ENCODE measurements at places on chromosomes 2 and 18. TPM values are rescaled to one million over a fixed set of nuclear protein-coding genes. Genes with fewer than 3 reads are reported as not detected.

- DNase-seq: no peak
Measured at GRCh38 chr2:176526995-176527901, 258.0 kb downstream of the MTX2 start.

DNA sequence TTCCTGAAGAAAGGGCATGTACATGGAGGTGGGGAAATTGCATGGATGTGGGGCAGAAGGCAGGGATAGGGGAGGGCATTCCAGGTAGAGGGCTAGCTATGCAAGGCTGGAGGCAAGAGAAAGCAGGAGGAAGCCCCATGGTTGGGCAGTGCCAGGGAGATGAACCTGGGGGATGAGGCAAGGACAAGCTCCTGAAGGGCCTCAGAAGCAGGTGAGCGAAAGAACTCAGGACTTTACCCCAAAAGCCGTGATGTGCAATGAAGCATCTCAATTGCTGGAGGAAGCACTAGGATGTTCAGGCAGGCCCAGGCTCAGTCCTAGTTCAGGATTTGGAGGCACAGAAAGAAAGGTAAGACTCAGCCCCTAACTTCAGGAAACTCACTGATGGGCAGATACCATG lies 117.0 kb upstream of the EPAS1 start:
- no peak for DNase-seq

DNA sequence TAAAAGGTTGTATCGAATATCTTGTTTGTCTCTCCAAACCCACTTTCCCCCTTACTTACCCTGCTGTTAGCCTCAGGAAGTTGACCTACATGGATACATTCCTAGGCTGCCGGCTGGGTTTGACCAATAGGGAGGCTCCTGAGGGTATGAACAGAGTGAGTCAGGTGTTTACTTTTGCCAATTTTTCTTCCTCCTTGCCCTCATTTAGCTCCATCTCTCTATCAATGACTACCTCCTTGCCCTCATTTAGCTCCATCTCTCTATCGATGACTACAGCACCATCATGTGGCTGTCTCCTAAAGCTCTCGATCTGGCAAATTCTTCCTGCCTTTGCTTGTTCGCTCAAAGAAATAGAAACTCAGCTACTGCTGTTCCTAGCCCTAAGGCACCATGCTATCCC lies 571.9 kb upstream of the CRIM1 start:
- no peak for DNase-seq

DNA sequence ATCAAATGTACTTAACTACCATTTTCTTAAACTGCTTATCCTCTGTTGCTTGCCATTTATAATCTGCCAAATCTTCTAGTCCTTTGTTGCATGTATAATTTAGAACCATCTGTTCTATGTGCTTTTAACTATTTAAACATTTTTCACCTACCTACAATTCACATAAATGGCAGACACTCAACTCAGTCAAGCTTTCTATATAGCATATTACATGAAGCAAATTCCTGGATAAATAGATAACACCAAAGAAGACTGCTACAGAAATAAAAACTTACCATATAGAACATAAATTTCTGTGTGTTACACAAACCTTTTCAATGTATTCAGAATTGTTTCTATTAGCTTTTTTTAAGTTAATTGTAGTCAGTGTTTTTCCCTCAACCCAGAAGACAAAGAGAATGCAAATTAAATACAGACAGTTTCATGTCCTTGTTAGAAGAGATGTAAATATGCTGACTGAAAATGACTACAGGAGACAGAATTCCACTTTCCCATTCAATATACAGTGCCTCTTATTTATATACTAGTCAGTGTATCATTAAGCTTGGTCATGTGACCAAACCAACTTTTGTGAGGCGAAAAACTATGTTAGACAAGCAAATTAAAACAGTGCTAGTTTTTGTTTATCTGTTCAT lies 2.6 kb downstream of the BAZ2B start:
- no peak for DNase-seq

DNA sequence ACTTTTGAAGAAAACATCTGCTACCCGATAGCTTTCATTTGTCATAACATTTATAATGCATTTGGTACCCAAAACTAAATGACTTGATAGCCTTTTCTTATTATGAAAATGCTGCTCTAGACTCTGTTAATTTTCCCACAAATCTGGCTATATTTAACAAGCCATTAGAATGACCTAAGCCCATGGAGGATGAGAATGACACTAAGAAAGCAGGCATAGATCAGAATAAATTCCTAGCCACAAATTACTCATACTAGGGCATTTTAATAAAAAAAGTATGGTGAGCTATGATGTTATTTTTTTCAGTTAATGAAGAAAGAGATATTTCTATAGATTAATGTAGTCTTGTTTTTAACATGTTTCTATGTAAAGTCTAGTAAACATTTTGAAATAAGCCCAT lies 1728.3 kb downstream of the SUCLG1 start:
- no peak for DNase-seq

DNA sequence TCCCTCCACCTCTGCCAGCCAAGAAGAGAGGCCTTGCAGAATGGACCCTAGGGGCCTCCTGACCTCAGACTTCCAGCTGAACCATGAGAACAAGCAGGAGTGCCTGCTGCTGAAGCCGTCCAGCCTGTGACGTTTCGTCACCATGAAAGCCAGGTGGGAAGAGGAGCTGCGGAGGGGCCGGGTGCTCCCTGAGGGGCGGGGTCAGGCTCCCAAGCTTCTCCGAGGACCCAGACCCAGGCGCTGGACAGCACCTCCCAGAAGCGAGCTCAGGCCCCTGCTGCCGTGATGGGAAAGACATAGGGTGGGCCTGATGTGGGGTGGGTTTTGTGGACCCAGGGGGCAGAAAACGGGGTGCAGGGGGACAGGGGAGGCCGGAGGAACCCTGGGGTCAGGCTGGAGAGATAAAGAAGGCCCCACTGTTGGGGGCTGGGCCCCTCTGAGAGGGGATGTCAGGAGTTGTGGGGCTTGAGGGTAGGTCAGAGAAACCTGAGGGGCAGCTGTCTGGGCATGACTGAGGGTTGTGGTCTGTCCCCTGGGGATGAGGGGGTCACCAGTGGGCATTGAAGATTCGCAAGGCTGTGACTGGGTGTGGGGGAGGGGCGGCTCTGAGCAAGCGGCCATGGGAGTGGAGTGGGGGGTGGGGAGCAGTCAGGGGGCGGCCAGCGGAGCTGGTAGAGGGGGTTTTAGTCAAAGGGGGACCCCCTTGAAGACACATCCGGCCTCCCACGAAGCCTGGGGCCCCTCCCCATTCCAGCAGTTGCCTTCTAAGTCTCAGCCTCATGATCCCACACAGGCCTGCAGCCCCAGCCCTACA lies 73.4 kb upstream of the ODC1 start:
- DNase-seq: no peak

The TUBB8B gene
- not detected for total RNA-seq

The C1QL2 gene
- not detected for total RNA-seq

GRCh38 chr2:172446474-172447063 lies 19.2 kb downstream of the ITGA6 start:
- DNase-seq: no peak
